ENCODE measurements at places on chromosomes 1 and 21. TPM values are rescaled to one million over a fixed set of nuclear protein-coding genes. Genes with fewer than 3 reads are reported as not detected.

- H3K36me3 ChIP-seq, result peaks cover 79% of the 10 kb centered on the region
- DNase-seq, result no peak
- no peak overlapping the region for H3K27ac ChIP-seq
- H3K4me1 ChIP-seq, result peaks cover 16% of the 10 kb centered on the region
These were observed 15.3 kb downstream of the URB2 start for GRCh38 chr1:229641306-229641705.

DNA sequence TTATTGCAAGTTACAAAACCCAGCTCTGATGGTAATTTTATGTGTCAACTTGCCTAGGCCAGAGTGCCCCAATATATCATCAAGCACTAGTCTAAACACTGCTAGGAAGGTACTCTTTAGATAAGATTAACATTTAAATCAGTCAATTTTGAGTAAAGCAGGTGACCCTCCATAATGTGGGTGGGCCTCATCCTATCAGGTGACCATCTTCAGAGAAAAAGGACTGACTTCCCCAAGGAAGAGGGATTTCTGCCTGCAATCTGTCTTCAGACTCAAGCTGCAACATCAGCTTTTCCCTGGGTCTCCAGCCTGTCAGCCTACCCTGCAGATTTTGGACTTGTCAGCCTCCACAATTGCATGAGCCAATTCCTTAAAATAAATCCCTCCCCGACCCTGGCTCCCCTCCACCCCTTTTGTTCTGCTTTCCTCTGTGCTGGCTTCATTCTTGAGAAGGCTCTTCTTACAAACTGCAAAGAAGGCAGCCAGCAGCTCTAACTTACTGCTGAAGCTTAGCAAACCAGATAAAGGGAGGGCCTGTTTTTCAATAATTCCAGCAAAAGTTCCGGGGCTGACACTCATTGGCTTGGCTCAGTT is 56.4 kb upstream of the RUNX3 start:
- H3K27me3 ChIP-seq, result no peaks in the 10 kb centered on the region
- no peak overlapping the region for H3K27ac ChIP-seq
- no peak for DNase-seq
- H3K36me3 ChIP-seq, result no peaks in the 10 kb centered on the region
- H3K4me3 ChIP-seq, result no peak overlapping the region
- peaks cover 24% of the 10 kb centered on the region for H3K4me1 ChIP-seq

DNA sequence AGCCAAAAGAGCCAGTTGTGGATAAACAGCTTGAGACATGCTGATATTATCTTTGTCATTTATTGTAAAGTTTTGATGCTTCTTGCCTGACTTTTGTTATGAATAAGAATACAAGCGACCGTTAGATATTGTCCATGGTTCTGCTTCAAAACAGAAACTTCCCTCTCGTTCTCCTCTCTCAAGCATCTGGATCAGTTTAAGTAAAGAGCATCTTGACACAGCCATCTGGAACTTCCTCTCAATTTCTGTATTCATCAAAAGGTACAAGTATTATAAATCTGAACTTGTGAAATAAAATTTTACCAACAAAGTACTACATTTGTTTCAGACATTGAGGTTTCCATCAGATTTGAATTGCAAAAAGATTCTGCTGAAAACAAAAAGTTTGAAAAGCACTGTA is 36.4 kb upstream of the CLDN14 start:
- H3K27me3 ChIP-seq, result no peaks in the 10 kb centered on the region
- DNase-seq, result no peak
- H3K4me1 ChIP-seq, result peaks cover 51% of the 10 kb centered on the region
- no peak overlapping the region for H3K27ac ChIP-seq
- H3K36me3 ChIP-seq, result no peaks in the 10 kb centered on the region

- no peaks in the 10 kb centered on the region for H3K36me3 ChIP-seq
- no peak for DNase-seq
- no peak overlapping the region for H3K27ac ChIP-seq
- no peak overlapping the region for H3K4me3 ChIP-seq
- H3K4me1 ChIP-seq, result no peaks in the 10 kb centered on the region
These were observed 245.1 kb downstream of the RHOU start for GRCh38 chr1:228980232-228980937.

DNA sequence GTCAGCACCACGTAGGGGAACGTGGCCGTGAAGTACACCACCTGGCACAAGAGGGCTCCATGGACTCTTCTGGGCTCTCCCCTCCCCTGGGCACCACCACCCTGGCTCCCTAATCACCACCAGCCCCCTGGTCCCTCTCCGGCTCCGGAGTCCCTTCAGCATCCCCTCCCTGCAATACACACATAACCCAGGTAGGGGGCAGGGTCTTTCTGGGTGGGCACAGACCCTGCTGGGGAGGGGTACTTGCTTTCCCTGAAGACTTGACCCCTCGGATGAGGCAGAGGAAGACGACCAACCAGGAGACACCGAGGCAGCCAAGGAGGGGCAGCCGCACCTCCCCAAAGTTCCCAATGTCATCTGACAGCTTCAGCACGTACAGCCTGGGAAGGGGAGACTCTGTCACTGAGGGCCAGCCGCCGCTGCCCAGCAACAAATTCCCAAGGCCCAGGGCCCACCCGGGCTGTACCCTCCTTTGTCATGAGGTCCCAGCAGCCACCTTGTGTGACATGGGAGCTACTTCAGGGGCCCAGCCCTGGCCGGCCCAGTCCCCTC is 11.3 kb downstream of the CCDC24 start:
- H3K4me3 ChIP-seq, result no peak overlapping the region
- H3K27ac ChIP-seq, result no peak overlapping the region
- DNase-seq, result no peak
- no peaks in the 10 kb centered on the region for H3K4me1 ChIP-seq
- no peaks in the 10 kb centered on the region for H3K36me3 ChIP-seq

- no peaks in the 10 kb centered on the region for H3K4me1 ChIP-seq
- H3K4me3 ChIP-seq, result no peak overlapping the region
- DNase-seq, result no peak
- peaks cover 28% of the 10 kb centered on the region for H3K27me3 ChIP-seq
These were observed 10.8 kb upstream of the MYOG start for GRCh38 chr1:203096566-203096965.

- H3K27me3 ChIP-seq, result no peaks in the 10 kb centered on the region
- no peaks in the 10 kb centered on the region for H3K36me3 ChIP-seq
- no peak for DNase-seq
- H3K4me3 ChIP-seq, result no peak overlapping the region
- peaks cover 24% of the 10 kb centered on the region for H3K4me1 ChIP-seq
These were observed 13.6 kb upstream of the PADI3 start for GRCh38 chr1:17235135-17235885.

- H3K4me1 ChIP-seq, result peaks cover 12% of the 10 kb centered on the region
- DNase-seq, result no peak
- H3K4me3 ChIP-seq, result no peak overlapping the region
- peaks cover 26% of the 10 kb centered on the region for H3K36me3 ChIP-seq
These were observed 14.7 kb downstream of the AMPD2 start for GRCh38 chr1:109634292-109634691.

DNA sequence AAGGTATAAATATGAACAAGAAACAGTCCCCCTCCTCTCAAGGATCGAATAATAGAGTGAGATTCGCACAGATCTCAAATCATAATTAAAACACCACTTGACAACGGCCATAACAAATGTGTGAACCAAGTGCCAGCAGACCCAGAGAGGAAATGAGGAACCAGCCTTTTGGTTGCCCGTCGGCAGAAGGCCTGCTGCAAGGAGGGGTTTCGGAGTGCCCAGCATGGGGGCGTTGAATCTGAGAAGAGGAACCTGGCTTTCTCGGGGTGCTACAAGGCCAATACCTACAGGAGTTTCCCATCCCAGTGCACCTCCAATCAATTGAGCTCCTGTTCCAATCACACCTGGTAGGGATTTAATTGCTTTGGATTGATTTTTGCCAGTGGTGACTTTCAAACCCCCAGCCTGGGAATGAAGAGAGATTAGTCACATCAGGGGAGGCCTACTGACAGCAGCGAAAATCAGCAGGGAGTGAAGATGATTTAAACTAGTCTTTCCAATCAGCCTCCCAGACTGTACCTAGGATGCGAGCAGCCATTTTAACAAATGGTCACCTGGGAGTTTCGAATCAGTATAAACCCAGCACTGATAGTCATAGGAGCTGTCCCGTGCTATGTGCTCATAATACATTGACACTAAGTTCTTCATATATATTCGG is 263.8 kb downstream of the KAZN start:
- no peak overlapping the region for H3K4me3 ChIP-seq
- no peak for DNase-seq
- H3K27me3 ChIP-seq, result peaks cover 15% of the 10 kb centered on the region
- no peaks in the 10 kb centered on the region for H3K4me1 ChIP-seq

DNA sequence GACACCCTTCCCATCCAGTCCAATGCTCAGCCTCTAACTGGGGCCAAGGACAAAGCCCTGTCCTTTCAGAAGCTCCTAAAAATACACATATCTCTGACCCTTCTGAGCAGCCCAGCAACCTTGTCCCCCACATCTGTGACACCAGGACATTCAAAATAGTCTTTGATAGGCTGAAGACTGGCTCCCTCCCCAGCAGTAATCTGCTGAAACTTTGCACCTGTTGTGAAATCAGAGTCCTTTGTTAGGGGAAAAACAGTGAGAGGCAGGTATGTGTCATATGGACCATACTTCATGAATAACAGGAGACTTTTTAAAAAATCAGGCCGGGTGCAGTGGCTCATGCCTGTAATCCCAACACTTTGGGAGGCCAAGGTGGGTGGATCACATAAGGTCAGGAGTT is 82.4 kb upstream of the VAMP3 start:
- H3K36me3 ChIP-seq, result no peaks in the 10 kb centered on the region
- no peak for DNase-seq
- H3K4me3 ChIP-seq, result no peak overlapping the region
- peaks cover 34% of the 10 kb centered on the region for H3K27me3 ChIP-seq

DNA sequence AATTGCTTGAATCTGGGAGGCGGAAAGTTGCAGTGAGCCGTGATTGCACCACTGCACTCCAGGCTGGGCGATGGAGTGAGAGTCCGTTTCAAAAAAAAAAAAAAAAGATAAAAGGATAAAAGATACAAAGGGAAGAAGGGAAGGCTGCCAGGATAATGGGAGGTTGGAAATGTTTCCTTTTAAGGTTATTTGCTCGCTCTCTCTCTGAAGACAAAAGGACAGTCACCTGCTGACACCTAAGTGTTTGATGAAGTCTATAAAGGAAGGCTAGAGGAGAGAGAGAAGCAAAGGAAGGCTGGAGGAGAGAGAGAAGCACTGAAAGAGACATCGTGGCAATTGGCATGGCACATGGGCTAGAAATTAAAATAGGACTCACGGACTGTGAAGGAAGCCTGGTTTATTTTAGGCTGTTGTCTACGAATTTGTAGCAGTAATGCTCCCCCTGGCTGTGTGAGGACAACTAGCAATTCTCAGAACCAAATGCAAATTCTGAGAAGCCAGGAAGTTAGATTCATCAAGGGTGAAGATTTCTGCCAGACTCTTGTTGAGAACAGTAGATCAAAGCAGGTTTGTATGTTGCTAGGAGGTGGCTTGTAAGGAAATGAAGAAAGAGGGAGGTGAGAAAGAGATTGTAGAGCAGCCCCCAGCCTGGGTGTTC is 154.2 kb downstream of the ZP4 start:
- no peaks in the 10 kb centered on the region for H3K27me3 ChIP-seq
- no peaks in the 10 kb centered on the region for H3K4me1 ChIP-seq
- no peak overlapping the region for H3K27ac ChIP-seq

- peaks cover 9% of the 10 kb centered on the region for H3K36me3 ChIP-seq
- no peak for DNase-seq
- H3K27ac ChIP-seq, result peak overlapping the region; percentile 31
- H3K4me3 ChIP-seq, result peak overlapping the region; percentile 62
- peaks cover 11% of the 10 kb centered on the region for H3K4me1 ChIP-seq
These were observed 293.5 kb downstream of the MRPL39 start for GRCh38 chr21:25313829-25314228.

DNA sequence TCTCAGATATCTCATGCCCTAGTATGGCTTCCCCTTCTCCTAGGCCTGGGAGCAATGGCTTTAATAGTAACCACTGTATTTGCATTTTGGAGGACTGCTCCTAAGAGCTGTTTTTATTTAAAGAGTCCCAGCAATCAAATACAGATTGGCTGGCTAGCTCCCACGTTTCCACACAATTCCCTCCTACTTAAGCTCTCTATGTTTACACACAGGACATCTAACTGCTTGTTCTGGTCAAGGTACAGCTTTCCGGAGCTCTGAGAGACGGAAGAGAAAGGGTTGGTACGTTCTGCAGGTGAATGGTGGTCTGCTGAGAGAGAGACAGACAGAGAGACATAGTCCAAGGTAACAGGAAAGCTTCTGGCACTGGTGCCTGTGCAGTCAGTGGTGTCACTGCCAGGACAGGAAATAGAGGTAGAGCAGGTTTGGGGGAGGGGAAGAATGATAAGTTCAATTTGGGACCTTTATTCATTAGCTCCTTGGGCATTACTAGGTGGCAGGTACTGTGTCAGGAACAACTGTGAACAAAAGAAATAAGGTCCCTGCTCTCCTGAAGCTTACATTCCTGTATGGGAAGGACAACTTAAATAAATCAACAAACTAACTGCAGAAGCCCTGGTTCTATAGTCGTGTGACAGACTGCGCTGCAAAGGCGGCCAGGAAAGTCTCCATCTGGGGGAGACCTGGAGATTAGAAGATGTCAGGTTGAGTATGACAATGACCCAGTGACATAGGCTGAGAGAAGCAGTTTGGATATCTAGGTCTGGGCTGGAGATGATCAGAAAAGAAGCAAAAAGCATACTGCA is 1.2 kb upstream of the SLC25A33 start:
- peak overlapping the region; percentile 90 for H3K27ac ChIP-seq
- no peak for DNase-seq
- no peak overlapping the region for H3K4me3 ChIP-seq
- no peaks in the 10 kb centered on the region for H3K27me3 ChIP-seq
- peaks cover 8% of the 10 kb centered on the region for H3K36me3 ChIP-seq

GRCh38 chr1:27147842-27148518 is 6.9 kb downstream of the SLC9A1 start:
- H3K4me3 ChIP-seq, result no peak overlapping the region
- H3K4me1 ChIP-seq, result peaks cover 46% of the 10 kb centered on the region
- H3K27me3 ChIP-seq, result no peaks in the 10 kb centered on the region
- no peak for DNase-seq

DNA sequence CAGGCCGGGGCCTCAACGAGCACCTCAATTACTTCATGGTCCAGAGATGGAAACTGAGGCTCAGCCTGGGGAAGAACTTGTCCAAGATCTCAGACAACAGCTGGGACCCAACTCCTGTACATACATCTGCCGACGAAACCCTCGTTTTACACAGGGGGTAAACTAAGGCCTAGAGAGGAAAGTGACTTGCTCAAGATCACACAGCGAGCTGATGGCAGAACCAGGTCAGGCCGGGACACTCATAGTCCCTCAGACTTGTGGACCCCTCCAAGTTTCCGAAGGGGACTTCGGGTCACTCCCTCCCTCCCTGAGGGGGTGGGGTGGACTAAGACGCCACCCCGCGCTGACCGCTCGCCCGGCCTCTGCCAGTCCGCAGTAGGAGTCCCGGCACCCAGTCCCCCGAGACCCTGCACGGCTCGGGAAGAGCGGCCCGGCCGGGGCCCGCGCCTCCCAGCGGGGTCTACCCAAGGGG is 430 bp downstream of the WASF2 start:
- H3K27me3 ChIP-seq, result no peaks in the 10 kb centered on the region
- DNase-seq, result no peak
- H3K4me1 ChIP-seq, result peaks cover 63% of the 10 kb centered on the region
- peak overlapping the region; percentile 100 for H3K27ac ChIP-seq

Gene AIDA
- 50.4 TPM for total RNA-seq

Gene SLC6A17
- total RNA-seq, result not detected

Gene KNCN
- total RNA-seq, result not detected

Gene LCE3D
- not detected for total RNA-seq

Gene CELA3A
- total RNA-seq, result not detected

Gene CCDC185
- total RNA-seq, result not detected

Gene PYGO2
- total RNA-seq, result 38.1 TPM
